ENCODE measurements at places on chromosomes 3 and 15.

GRCh38 chr15:49060710-49061495 lies 14.7 kb upstream of the SECISBP2L start:
- no peak for DNase-seq

DNA sequence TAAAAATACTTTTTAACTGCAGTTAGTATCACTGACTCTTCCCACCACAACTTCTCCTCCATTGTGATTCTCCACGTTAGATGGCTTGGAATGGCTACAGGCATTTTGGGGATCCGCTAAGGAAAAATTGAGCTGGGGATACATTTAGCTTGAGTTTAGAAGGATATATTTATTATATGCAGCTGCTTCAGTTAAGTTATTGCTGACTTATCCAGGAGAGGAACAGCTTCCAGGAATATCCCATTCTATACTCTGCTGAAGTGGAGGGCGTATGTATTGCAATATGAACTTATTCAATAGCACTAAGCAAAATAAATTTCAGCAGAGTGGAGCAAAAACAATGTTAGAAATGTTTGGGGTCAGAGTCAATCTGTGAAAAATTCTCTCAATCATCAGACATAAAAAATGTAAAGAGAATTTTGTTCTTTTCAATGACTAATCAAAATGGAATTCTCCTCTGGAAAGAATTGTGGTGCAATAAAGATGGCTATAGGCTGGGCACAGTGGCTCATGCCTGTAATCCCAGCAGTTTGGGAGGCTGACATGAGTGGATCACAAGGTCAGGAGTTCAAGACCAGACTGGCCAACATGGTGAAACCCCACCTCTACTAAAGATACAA lies 84.7 kb downstream of the NCEH1 start:
- no peak for DNase-seq

DNA sequence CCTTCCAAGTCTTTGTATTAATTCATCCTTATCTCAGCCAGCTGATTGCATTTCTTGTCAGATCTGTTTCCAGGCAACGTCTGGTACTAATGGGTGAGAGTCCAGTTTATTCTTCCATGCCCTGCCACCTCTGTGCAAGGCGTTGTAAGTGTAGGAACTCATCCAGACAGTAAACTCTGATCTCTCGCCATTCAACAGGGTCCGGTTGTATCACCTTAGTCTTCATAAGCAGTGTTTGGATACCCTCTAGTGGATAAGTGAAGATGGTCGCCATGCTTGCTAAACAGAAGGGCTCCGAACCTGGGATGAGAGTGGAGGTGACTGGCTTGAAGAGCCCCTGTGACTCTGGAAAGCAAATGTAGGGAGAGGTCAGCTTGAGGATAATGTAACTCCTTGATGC lies 51.6 kb upstream of the CMTM7 start:
- DNase-seq: peak; percentile 35

DNA sequence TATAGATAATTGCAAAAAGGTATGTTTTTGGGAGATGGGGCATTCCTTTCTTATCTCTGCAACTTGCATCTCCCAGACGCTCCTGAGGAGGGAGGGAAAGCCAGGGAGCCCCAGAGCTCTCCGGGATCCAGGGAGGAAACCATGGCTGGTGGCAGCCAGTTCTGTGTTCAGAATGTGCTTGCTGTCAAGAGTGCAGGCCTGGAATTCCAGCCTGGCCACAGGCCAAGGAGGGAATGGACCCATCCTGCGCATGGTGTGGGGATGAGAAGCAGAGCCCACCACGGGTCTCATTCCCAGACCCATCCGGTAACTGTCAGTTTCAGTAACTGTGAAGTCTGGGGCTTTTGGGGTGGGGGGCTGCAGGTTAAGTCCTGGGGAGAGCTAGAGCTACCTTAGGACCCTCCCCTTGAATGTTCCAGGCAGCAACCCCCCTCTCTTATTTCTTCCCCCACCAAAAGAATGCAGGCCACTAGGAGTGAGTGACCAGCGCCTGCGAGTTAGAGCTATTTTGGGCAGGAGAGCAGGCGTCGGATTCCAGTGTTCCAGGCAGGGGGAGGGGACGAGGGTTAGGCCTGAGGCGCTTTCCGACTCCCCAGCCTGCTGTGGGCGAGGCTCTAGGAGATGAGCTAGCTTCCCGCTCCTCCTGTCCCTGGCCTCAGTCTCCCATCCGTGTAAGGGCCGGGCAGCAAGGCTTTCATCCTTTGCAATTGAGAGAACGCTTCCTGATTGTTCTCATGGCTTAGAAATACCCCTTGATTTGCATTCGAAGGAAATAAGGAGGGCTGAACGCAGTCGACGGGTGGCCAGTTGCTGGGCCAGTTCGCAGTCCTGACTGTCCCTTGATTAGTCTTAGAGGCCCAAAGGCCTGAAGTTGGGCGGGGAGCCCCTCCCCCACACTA lies 781 bp upstream of the DAG1 start:
- DNase-seq: no peak

DNA sequence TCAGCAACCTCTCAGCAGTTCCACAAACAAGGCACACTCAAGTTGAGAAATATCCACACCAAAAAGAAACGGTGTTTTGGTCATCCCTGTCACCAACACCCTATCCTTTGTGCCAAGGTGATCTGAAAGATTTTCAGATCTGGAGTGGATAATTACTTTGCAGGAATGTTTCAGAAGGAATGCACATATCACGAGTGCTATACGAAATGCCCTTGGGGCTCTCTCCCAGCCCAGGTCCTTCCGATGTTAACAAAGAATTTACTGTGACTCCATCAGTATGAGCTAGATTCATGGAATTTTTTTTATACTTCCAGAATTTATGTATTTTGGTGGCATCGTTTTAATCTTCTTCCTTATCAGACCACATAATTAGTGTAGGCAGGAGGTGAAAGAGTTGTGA lies 105.0 kb downstream of the GRM7 start:
- DNase-seq: no peak

- DNase-seq: no peak
Observed at GRCh38 chr3:55205990-55206389, 278.1 kb upstream of the LRTM1 start.

DNA sequence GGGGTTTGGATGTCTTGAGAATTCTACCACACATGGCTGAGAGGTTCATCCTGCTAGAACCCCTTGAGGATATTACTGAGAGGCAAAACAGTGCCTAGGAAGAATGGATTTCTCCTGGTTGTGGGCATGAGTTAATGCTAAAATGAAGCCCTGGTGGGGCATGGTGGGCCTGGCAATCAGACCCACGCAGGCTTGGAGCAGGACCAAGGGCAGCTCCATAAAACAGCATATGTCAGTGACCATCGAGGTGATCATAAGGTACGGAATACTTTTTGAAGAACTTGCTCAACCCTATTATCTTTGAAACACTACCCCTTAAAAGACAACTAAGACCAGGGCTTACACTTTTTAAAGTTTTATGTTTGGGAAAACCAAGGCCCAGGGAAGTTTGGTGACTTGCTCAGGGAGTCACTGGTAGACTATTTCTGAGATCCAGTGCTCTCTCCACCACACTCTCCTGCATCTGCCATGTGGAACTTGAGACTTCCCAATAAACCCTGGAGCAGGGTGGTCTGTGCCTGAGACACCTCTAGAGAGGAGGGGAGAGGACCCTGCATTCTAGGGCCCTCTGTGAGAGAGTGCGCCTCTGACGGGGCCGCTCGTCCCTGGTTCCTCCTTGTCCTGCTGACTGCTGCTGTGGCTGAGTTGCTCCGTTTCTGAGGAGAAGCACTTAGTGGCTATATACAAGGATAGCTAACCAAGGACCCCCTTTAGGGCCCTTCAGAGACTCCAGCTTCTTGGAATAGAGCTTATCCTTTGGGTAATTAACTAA lies 28.0 kb upstream of the TIMP4 start:
- no peak for DNase-seq

DNA sequence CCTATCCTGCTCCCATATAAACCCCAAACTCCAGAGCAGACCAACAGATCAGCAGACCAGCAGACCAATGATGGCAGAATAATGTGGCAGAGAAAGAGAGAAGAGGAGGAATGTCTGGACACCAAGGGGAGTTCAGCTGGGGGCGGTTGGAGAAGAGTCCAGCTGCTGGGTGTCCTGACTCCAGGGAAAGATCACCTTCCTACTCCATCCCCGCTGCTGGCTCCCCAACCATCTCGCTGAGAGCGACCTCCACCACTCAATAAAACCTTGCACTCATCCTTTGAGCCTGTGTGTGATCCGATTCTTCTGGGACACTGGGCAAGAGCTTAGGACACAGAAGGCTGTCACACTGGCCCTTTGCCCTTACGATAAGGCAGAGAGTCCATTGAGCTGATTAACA lies 12.8 kb upstream of the PLAAT1 start:
- DNase-seq: no peak

DNA sequence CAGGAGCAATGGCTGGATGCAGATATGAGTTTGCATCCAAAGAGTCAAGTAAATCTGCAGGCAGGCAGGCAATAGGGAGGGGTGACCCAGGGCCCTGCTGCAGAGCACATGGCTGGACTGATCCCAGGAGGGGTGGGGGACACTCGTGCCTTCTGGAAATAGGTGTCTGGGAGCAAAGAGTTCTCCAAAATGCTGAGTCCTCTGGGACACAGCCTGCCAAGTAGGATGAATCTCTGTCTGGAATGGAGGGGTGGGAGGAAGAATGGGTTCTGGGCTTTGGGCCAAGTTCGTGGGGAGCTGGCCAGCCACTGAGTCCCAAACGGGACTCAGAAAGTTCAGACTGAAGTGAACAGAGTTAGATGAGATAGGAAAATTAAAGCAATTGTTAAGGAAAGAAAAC lies 214.5 kb downstream of the MTHFS start:
- DNase-seq: no peak

DNA sequence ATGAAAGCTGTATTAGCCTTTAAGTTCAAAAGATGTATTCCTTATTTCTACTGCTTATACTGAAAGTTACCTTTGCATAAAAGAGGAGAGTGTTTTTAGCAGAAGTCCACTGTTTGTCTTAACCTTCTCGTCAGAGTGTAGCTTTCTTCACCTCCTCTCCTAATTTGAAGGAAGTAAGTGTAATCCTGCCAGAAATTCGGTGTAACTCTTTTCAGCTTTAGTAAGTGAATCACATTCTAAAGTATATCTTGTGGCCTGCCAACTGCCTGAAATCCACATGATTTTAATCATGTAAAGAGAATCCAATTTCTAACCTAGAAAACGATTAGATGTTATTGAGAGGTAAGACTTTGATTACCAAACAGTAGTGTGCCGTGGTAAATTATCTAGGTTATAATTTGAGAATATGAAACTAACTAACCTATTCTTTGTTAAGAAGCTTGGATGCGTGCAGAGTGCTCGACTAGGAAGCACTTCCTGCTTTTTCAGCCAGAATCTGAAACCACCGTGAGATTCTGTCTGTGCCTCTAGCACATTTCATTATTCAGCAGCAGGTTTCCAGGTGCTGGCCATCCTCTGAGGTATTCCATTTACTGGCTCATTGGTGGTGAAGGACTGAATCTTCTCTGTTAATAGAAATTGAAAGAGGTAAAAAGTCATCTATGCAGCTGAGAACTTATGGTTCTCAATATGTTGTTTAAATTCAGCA lies 7.5 kb downstream of the GYG1 start:
- no peak for DNase-seq

GRCh38 chr3:126155819-126156218 lies 24.6 kb downstream of the ALDH1L1 start:
- DNase-seq: no peak

DNA sequence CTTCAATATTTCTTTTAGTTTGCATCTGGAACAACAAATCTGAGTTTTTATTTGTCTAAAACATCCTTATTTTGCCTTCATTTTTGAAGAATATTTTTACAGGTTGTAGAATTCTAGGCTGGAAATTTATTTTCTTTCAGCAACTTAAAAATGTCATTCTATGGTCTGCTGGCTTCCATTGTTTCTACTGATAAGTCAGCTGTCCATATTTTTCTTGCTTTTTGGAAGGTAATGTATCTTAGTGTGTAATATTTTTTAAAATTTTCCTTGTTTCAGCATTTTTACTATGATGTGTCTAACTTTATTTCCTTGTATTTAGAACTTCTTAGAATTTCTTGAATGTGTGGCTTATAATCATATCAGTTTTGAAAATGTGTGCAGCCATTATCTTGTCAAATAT lies 37.0 kb downstream of the SEMA6D start:
- DNase-seq: no peak

GRCh38 chr15:101296418-101297405 lies 1.7 kb upstream of the SNRPA1 start:
- no peak for DNase-seq

- DNase-seq: no peak
Observed at GRCh38 chr15:95912280-95912625, 418.2 kb upstream of the NR2F2 start.

GRCh38 chr3:54950391-54951003 lies 22.6 kb upstream of the LRTM1 start:
- DNase-seq: no peak

- no peak for DNase-seq
Observed at GRCh38 chr15:99137111-99137546, 32.2 kb downstream of the SYNM start.

- no peak for DNase-seq
Observed at GRCh38 chr3:67064105-67064504, 66.0 kb downstream of the KBTBD8 start.

DNA sequence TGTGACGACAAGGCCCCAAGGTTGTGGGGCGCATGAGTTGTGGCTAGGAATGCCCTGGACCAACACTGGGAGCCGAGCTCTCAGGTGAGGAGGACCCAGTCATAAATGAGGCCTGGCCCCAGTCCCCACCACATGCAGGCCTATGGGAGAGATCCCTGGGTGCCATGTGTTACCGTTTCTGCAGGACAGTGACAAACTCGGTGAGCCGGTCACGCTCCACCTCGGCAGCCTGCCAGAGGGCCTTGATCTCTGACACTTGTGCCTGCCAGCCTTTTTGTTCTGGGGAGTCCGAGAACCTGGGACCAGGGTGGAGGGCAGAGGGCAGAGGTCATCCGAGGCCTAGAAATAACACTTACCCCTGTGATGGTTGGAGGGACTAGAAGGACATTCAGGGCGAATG lies 27.7 kb upstream of the HHATL start:
- no peak for DNase-seq

DNA sequence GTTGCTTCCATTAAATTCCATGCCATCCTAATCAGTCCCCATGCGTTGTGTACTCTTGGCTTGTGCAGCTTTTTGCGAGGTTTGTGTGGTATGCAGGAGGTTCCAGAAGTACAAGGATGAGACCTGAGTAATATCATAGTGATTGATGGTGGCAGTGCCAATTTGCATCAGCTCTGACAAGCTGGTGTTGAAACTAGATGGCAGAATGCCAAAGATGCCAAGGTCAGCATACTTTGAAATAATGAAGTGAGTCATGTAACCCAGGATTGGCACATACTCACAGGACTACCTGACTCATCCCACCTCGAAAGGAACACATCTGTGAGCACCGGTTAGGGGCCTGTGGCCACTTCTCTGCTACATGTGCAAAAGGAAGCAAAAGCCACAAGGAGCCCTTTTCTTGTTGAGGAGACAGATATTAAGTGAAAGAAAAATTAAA lies 14.3 kb downstream of the KAT2B start:
- DNase-seq: no peak

GRCh38 chr3:150697646-150698045 lies 6.1 kb downstream of the ERICH6 start:
- no peak for DNase-seq

All from germinal center (tissue), 1 donor.